Fibroblast of skin of right biceps (primary cell): ENCODE measurements at places on chromosomes 1 and 21.

GRCh38 chr1:6986281-6986680 is 201.0 kb downstream of the CAMTA1 start:
- DNase-seq: no peak

GRCh38 chr1:39737546-39738169 is 1.0 kb upstream of the PPIE start:
- DNase-seq: peak; percentile 80

- DNase-seq: no peak
Observed at GRCh38 chr1:8212580-8213031, 105.3 kb upstream of the SLC45A1 start.

DNA sequence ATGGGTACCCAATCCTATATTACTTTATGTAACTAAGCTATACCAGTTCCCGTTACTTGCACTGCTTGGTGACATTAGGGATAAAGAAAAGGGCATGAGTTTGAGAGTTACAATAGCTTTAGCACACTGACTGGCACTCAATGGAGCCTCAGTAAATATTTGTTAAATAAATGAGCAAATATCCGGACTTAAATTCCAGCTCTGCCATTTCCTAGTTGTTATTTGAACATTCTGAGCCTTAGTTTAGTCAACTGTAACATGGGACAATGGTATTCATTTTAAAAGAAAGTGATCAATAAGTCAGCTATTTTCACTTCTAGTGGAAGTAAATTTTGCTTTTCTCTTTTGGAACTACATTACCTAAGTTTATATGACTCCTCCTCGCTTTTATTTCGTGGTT is 198.7 kb downstream of the ZC3H11B start:
- DNase-seq: no peak

DNA sequence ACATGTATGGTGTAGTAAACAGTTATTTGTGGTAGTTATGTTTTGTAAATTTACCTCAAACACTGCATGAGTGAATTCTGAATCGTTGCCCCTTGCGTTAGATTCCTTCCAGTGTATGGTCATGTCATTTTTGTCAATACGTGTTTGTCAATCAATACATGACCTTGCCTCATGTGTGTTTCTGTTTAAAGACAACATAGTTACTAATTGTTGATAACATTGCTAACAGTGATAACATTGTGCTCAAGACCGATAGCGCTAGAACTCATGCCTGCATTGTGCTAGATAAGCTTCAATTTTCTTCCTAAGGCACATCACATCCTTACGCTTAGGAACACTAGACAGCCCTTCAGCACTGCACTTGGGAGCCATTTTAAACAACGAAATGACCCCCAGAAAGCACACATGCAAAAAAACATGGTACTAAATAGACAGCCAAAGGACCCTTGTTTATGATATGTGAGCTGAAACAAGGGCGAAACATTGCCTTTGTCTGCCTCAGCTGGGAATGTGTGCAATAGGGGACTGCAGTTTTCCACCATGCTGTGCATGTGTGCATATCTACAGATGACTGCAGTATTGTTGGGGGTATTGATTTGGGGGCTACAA is 37.3 kb downstream of the MRPS6 start:
- no peak for DNase-seq

- DNase-seq: no peak
Observed at GRCh38 chr21:45498646-45499000, 43.6 kb downstream of the SLC19A1 start.

- DNase-seq: peak; percentile 89
Observed at GRCh38 chr1:198155253-198155652, 1.5 kb upstream of the NEK7 start.

DNA sequence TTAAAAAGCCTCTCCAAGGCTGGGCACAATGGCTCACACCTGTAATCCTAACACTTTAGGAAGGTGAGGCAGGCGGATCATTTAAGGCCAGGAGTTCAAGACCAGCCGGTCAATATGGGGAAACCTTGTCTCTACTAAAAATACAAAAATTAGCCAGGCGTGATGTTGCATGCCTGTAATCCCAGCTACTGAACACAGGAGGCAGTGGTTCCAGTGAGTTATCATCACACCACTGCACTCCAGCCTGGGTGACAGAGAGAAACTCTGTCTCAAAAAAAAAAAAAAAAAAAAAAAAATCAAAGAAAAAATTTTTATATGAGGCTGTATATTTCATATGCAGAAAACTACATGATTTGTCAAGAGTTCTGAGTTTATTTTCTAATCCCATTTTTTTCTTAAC is 1107.1 kb upstream of the TMPRSS15 start:
- DNase-seq: no peak

DNA sequence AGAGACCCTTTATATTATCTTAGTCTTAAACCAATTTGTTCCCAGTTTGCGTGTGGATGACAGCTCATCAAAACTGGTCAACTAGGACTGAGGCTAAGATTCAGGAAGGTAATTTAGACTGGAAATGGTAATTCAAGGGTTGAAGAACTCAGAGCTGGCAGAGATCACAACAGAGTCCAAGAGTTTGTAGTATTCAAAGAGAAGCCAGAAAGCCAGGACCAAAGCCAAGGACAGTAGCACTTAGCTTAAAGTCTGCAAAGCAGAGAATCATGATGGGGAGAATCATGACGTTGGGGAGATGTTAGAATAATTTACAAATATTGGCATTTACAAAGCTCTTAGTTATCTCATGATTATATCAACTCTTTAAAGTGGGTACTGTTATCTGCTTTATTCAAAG is 32.6 kb downstream of the RNF11 start:
- DNase-seq: no peak

- DNase-seq: no peak
Observed at GRCh38 chr1:42739753-42740700, at the start of gene CLDN19. CLDN19 (minus strand) TSS chr1:42740236; CDS start chr1:42740063, 173 bp downstream.

- DNase-seq: no peak
Observed at GRCh38 chr21:33386222-33386784, 16.9 kb upstream of the IFNGR2 start.

- DNase-seq: peak; percentile 16
Observed at GRCh38 chr21:16473988-16474387, 744.2 kb downstream of the USP25 start.

DNA sequence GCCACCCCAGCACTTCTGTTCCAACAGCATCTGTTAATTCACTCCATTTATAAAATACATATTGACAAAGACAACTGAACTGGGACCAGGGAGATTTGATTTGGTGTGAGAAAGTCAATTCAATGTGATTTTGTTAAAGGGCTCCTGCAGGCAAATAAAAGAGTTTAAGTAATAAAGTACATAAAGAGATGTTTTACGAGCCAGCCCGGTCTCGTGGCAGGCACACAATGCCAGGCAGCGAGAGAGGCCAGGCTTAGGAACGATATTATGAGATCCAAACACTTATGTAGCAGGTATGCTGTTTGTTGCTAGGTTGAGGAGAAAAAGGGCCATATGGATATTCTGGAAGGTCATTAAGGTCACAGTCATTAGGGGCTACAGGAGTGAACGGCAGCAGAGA is 227.1 kb downstream of the KCTD3 start:
- DNase-seq: no peak

GRCh38 chr1:41856944-41857285 is 61.8 kb downstream of the HIVEP3 start:
- DNase-seq: peak; percentile 53

DNA sequence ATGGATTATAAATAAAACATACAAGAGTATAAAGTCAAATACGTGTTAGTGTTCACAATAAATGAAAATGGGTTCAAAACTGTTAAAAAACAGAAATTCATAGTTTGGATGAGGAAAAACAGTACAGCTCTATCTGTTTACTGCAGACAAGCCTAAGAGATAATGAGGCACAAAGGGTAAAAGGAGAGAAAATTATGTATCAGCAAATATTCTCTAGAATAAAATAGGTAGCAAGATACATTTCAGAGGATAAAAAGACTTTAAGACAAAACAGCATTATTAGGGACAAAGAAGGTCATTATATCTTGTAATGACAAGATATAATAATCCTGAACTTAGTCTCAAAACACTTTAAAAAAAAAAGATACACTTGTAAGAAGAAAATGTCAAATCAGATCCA is 123.1 kb downstream of the EPHB2 start:
- DNase-seq: no peak

DNA sequence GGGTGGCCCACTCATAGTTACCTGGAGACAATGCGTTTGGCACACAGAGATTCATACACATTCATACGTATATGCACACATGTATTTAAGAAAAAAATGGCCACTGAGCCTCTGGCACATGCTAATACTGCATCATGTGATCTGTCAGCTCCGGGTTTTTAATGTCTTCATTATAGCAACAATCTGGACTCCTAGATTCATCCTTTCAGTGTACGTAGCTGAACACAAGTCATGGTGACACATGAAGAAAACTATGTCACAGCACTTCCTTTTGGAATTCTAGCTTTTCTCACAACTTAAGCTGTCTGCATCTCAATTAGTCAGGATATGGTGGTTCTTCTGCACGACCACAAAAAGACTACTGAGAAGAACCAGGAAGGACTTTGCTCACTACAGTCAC is 24.7 kb downstream of the HSF2BP start:
- DNase-seq: peak; percentile 88

DNA sequence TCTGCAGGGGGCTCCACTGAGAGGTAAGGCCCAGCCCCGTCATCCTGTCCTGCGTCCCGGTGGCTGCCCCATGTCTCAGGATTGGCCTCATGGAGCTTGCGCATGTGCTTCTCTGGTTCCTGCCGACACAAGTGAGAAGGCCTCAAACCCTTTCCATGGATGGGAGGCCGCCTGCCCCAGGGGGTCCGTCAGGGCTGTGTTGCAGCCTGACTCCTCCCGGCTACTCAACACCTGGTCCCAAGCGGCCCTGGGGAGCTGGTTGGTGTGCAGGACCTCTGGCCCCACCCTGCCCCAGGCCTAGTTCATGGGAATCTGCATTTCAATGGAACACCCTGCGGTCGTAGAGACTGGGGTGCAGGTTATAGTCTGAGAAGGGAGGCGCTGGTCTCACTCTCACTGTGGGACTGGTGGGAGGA is 21.1 kb upstream of the PDE9A start:
- DNase-seq: no peak

DNA sequence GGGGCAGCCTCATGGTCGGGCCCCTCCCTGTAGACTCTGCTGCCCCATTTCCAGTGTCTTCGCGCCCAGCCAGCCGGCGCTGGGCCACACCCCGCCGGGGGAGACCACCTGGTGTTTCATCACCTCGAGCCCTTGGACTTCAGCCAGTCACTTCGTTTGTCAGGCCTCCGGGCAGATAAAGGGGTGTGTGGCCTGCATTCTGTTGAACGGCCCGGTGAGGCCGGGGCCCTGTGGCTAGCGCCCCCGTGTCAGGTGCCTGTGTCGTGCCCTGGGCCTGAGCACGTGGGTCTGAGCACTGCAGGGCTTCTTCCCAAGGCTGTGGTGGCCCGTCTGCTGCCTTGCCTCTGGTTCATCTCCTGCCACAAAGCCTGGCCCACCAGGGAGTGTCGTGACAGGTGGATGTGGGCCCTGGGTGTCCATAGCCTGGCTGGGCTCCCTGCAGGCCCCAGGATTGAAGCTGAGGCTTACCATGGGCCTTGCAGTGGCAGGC is 65.2 kb upstream of the DIP2A start:
- no peak for DNase-seq

DNA sequence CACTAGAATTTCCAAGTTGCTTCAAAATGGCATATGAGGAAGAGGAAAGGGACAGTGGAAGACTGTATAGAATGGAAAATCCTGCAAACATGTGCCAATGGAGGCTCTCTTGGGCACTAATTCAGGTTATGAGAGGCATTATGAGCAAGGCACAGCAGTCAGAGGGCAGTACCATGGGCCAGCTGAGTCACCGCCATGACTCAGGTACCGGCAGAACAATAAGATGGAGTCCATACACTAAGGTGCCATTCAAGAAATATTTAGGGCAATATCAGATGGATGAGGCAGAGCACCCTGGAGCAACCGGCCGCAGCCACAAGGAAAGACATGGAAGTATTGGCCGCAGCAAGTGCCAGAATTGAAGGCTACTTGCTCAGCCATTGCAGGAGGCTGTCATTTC is 25.6 kb upstream of the VAV3 start:
- DNase-seq: no peak

DNA sequence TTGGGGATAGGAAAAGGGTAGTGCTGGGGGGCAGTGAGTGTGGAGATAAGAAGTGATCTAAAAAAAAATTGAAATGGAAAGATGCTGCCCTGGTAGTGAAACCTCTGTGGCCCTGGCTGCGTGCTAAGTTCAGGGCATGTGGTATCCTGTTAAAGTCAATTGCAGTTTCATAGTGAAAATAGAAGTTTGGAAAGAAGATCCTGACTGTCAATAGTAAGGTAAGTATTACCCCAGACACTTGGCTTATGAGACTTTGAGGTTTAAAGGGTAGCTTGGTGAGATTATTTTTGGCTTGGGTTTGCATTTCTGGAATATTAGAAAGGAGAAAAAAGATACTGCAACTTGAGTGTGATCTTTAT is 6.8 kb downstream of the ARID1A start:
- DNase-seq: no peak

DNA sequence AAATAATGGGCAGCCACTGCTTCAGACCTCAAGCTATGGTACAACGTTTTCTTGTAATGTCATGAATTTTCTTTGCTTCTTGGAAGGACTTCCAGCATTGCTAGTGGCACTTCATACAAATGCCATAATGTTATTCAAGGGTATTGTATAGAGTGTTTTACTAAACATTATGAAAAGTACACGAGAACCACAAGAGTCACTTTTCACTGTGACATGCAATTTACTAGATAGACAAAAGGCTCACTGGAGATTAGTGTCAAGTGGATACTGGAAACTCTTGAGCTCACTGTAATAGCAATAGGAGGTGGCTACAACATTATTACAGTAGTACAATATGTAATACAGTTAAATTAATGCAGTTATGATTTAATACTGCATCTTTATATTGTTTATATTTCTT is 5.3 kb upstream of the OLFM3 start:
- DNase-seq: no peak

DNA sequence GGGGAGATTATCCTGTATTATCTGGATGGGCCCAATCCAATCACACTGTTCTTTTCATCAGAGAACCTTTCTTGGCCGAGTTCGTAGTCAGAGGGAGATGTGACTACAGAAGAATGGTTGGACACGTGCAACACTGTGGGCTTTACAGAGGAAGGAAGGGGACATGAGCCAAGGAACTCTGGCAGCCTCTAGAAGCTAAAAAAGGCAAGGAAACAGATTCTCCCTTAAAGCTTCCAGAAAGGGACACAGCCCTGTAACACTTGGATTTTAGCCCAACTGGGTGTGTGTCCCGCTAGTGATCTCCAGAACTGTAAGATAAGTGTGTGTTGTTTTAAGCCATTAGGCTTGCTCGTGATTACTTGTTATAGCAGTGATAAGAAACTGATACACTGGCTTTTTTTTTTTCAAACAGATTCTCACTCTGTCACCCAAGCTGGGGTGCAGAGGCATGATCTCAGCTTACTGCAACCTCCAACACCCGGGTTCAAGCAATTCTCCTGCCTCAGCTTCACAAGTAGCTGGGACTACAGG is 53.9 kb upstream of the FBXO28 start:
- no peak for DNase-seq

DNA sequence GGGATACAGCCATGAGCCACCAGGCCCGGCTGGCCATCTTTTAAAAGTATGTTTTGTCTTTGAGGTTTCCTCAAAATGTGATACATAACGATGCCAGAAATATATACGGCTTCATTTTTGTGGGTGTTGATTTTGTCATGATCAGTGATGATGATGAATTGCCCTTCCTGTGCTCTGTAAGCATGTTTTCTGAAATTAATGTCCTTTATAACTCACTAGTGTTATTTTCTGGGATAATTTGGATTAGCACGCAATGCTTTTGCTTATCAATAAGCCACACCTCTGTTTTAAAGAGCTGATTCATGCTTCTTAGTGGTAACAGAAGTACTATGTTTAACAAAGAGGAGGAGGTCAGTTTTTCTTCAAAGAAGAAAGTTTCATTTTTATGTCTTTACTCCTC is 25.6 kb downstream of the PHACTR4 start:
- DNase-seq: peak; percentile 42
